ENCODE measurements at places on chromosomes 3 and 15.

DNA sequence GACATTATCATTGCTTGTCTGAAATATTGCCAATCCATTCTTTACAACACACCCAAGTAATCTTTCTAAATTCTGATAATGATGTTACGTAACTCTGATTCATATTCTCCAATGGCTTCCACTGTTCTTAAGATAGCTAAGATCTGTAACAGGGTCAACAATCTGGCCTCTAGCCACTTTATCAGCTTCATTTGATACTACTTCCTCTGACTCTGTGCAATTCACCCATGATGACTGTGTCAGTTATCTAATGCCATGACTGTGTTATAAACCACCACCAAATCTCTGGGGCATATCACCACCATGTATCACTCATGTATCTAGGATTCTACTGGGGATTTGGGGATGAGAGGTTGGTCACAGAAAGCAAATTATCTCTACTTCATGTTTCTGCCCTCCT lies 44.0 kb downstream of the CD200 start:
- no peak for DNase-seq

DNA sequence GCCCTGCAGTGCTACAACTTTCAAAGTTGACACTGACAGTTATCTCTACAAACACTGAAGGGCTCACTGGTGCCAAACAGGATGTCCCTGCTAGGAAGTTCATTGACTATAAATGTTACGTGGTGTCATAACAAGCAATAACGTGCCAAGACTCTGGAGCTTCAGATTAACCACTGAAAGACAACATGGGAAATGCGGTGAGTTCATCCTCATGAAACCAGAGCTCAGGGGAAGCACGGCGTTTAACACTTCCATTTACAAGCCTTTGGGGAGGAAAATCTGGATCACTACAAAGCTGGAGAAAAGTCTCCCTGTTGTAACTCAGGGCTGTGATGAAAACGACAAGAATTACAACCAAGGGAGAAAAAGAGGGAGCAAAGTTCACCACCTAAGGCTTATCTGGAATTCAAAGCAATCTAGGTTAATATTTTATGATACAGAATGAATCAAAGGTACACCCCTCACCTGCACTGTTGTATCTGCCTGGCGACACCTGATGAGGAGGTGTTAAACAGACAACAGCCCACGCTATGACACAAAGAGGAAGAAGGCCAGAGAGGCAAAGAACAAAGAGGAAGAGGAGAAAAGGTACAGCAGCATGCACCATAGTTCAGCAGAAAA lies 27.0 kb downstream of the SHQ1 start:
- no peak for DNase-seq

GRCh38 chr3:32238453-32239306 lies at the start of gene CMTM8:
Gene CMTM8 (plus strand): TSS chr3:32238680. CDS start chr3:32238973, 293 bp downstream.
- peak; percentile 60 for DNase-seq

GRCh38 chr15:74251131-74251811 lies 15.1 kb downstream of the CCDC33 start:
- no peak for DNase-seq

- DNase-seq: no peak
Observed at GRCh38 chr3:64588380-64588779, 99.4 kb downstream of the ADAMTS9 start.

- no peak for DNase-seq
Observed at GRCh38 chr3:102144063-102144462, 290.8 kb upstream of the ZPLD1 start.

GRCh38 chr15:98649472-98650416 lies 1.4 kb downstream of the IGF1R start:
- peak; percentile 44 for DNase-seq

GRCh38 chr3:58404396-58404795 lies 29.2 kb downstream of the PDHB start:
- DNase-seq: no peak

DNA sequence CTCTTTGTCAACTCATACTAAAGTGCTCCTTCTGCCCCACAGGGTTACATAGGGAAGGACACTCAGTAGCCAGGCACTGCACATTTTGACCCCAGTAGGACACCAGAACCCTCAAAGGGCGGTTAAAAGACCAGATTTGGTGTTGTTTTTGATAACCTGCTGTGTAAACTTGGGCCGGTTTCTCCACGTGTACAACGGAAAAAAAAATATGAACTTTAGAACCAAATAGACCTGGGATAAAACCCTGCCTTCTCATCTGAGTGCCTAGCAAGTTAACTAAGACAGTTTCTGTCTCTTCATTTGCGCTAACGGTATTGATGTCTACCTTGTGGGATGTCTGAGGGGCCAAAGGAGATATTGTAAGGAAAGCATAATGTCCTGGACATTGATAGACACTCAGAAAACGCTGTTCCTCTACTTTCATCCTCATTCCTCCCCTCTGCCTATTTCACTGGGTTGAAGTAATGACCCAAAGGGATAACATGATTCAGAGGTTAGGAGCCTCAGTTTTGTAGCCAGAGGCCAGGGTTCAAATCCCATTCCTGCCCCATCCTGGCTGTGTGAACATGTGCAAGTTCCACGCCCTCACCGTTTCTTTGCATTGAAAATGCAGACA lies 155.9 kb upstream of the LPP start:
- no peak for DNase-seq

GRCh38 chr3:73228959-73229358 lies 167.5 kb downstream of the EBLN2 start:
- no peak for DNase-seq

- DNase-seq: no peak
Observed at GRCh38 chr15:56608140-56608778, 125.0 kb downstream of the ZNF280D start.

DNA sequence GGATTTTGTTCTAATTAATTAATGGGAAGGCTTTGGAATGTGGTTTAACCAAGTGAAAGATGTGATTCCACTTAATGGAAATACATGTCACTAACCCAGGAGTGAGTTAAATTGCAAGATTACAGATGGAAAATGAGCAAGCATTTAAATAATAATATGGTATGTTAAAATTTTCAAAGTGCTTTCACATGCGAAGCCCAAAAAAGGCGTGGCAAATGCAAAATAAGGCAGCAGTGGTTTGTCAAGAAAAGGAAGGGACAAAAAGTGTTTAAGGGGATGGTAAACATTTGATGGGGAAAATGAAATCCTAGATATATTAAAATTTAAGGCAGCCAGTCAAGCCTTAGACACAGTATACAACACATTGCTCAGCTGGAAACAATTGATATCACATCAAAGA lies 2.9 kb downstream of the TICRR start:
- DNase-seq: no peak

DNA sequence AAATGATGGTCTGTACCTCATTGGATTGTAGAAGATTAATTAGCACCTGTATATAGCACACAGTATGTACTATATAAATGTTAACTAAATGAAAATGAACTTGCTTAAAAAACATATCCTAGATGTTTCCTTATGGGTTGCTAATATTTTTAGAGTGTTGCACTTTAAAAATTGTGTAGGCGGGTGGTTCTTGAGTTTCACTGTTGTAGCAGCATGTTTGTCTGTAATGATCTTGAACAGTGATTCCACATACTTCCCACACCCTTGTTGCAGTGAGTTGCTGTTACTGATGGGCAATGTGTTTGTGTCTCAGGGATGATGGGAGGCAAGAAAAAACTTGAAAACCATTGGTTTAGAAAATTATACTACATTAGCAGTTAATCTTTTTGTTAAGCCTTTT lies 22.0 kb downstream of the USP3 start:
- no peak for DNase-seq

GRCh38 chr3:19573644-19574043 lies 360.4 kb downstream of the EFHB start:
- no peak for DNase-seq

DNA sequence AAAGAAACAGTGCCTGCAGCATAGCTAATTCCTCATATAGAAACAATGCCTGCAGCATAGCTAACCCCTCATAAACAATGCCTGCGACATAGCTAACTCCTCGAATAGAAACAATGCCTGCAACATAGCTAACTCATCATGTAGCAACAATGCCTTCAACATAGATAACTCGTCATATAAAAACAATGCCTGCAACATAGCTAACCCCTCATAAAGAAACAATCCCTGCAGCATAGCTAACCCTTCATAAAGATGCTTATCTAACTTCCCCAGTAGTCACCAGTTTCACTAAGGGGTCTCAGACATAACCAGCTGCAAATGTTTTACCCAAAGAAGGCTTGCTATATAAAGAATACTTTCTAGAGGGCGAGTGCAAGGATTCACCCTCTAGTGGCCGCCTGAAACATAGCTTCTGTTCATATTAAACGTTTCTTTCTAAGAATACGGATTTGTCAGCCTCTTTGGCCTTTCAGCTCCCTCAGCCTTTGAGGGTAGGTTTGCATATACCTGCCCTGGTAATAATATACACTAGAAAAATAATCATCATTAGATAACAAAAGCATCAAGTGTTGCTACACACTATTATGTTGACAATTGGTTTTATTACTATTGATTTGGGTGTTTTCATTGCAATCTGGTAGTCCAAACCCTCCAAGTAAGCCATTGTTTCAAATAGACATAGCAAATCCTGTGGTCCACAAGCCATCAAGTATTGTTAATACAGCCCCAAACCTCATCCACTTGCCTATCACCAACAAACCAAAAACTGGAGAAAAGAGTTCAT lies 44.4 kb upstream of the FAN1 start:
- no peak for DNase-seq

- DNase-seq: no peak
Observed at GRCh38 chr3:2921903-2922302, 188.3 kb downstream of the IL5RA start.

DNA sequence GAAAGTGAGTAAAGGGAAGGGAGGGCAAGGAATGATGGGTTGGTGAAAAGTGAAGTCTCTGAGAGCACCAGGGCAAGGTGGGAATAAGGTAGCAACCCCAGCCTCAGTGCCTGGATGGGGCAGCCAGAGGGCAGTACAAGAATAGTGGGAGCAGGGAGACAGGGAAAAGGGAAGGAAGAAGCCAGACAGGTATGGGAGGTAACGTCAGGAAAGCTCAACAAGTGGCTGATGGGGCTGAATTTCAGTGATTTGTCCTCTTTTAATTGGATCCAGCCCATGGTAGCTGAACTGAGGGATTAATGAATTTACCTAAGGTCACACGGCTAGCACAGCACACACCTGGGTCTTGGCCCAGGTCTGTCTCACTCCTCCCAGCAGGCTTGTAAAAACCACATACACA lies 12.6 kb downstream of the RORA start:
- DNase-seq: no peak

- DNase-seq: no peak
Observed at GRCh38 chr3:140655678-140656077, 22.2 kb upstream of the TRIM42 start.

DNA sequence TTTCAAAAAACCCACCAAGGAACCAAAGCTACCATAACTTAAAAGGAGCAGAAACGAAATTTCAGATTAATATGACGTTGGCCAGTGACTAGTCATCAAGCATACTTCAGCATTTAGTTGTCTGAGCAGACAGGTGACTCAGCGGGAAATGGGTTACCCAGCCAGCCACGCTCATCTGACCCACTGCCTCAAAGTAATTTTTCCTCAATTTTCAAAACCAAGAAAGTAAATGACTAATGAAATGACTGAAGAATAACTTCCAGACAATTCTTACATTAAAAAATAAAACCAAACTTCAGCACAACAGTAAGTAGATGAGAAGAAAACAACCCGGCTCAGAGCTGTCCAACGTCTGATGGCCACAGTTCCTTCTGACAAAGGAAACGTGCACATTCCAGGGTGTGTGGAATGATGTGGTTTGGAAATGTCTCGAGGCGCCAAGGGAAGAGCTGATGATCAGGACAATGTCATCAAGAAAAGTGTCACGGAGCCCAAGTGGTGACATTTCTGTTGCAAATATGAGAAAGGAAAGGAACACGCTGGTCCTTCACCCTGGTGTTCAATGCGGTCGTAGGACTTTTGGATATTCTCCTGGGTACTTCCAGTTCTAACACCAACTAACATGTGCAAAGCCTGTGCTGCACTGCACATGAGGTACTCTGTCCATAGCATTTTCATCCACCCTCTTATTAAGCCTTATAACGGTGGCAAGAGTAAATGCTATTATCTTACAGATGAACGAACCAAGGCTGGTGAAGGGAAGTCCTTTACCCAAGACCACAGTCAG lies 79.1 kb downstream of the FOXP1 start:
- no peak for DNase-seq

GRCh38 chr15:97140216-97140615 lies 809.7 kb downstream of the NR2F2 start:
- DNase-seq: no peak

DNA sequence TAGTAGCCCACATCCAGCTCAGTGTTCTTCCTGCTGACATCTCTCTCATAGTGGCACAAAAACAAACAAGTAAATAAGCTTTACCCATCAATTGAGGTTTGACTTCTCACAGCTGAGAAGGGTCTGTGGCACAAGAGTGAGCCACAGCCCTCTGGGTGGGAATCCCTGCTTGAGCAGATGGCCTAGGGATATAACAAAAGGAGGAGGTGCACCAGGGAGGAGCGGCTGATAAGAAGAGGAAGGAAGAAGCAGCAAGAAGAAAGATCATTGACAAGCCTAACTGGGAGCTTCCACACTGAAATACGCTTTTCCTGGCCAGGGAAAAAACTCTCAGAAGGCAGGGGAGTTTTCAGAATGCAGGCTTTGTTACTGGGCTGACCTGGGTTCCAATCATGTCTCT lies 279.8 kb downstream of the UACA start:
- DNase-seq: no peak

- DNase-seq: no peak
Observed at GRCh38 chr15:57887825-57888224, 177.7 kb downstream of the ALDH1A2 start.

DNA sequence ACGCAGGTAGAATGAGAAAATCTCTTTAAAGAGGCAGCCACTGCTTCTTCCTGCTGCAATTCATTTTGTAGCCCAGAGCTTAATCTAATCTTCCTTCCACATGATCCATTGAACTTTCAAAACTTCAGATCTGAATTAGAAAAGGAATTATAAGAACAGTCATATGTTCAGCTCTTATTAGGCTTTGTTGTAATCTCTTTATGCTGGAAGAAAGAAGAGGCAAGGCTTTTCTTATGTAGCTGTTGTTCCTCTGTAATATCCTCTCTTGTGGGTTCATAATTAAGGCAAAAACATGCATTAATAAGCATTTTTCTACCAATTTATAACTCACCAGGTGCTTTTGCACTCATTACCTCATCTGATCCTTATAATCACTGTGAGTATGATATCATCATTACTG lies 634.9 kb upstream of the CFAP20DC start:
- DNase-seq: no peak

DNA sequence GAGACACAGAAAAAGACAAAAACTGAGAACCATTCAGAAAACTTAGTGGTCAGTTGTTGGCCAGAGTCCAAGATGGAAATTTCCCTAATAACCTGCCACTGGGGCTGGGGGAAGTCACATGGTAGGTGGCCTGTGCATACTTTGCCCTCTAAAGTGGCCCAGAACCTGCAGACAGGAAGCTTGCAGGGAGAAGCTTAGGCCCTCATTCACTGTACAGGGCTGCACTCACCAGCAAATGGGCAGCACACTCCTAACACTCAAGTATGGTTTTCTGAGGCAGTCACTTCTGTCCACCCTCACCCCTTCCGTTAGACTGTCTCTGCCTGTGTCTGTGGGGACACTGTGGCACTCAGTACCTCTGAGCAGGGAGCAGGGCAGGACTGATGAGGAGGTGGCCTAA lies 14.5 kb upstream of the RNU6-1 start:
- DNase-seq: no peak

- DNase-seq: no peak
Observed at GRCh38 chr3:175255698-175256097, 396.6 kb downstream of the NAALADL2 start.

- DNase-seq: no peak
Observed at GRCh38 chr15:66706225-66706732, 4.2 kb downstream of the SMAD6 start.

Measured in activated T-cell treated with anti-CD3 and anti-CD28 coated beads for 1 hour (primary cell).